ENCODE measurements at places on chromosomes 3 and 15.
A peak's percentile ranks its signal among the peaks of the same experiment; 100 is the strongest.

DNA sequence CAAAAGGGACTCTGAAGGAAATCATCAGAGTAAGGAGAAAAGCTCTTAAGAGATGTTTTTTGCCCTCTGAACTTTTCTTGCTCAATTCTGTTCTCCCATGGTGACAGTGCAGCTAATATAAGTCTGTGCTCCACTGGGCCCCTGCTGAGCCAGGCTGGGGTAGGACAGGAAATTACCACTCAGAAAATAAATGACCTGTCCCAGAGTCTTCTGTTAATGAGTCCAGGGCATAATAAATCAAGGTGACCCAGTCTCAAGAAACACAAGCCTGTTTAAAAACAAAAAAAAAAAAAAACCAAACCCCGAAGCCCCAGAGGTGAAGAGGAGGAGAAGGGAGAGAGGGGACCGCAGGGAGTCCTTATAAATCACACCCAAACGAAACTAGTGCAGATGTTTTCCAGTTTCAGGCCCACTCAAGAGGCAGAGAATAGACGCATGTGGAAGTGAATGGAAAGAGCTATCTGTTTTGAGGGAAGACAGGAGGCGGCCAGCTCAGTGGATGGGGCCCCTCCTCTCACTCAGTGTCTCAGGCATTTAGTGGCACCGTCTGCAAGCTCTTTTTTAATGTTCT, 59.8 kb upstream of the BOC start:
- no peak for DNase-seq

DNA sequence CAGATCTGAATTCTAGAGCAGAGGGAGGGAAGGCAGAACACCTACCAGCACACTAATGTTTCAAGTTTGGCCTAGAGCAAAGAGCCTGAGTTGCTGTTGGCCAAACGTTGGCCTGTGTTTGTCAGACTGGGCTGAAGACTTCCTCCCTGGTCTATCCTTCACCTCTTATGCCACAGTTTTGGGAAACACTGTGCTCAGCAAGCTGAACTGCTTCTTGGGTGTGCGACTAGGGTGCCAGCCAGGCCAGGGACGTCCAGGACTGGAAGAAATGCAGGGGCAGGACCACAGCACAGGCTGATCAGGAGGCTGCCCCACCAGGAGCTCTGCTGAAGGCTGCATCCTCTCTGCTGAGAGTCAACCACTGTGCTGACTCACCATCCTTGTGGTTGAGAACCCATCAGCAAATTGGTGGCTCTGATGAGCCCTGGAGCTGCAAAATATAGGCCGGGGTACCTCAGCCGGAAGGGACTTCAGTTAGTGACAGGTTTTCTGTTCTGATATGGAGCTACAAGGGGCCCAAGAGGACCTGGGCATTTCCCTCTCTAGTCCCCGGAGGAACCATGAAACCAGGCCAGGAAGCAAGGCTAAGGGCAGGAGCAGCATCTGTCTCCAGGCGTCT, 131.6 kb upstream of the RASGRP1 start:
- no peak for DNase-seq

- DNase-seq: no peak
Observed at GRCh38 chr3:98048586-98048985, 13.5 kb upstream of the GABRR3 start.

DNA sequence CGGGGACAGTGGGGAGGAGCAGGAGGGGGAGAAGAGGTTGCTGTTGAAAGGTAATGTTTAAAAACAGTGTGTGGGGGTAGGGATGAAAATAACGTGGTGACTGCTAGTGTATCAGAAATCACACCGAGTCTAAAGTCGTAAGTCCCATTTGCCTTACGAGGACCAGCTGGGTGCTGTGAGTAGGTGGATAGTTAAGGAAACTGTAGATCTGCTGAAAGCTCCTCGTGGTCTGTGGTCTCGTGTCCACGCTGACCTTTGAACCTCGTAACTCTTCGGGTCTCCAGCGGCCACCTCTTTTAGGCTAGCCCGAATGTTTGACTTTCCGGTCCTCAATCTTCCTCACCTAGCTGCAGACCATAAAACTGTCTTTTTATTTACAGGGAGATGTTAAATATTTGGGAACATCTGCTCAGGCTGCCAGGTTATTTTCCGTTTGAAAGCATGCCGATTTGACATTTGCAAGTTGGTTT, 29.3 kb upstream of the ST3GAL6 start:
- DNase-seq: no peak

GRCh38 chr3:143331350-143331749, 211.8 kb downstream of the CHST2 start:
- no peak for DNase-seq

DNA sequence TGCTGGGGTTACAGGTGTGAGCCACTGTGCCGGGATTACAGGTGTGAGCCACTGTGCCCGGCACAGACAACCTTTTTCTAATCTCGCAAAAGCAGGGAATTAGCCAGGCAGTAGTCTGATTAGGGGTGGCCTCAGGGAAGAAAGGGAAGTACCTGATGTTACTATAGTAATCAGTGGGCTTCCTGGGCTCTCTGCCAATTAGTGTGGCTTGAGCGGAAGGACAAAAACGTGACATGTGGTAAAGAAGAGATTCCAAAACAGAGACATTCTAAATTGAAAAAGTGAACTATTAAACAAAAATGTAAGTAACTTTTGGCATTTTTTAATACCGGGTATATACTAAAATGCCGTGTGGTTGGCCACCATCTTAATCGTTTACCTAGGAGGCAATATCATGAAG, 48.1 kb downstream of the CFAP20DC start:
- DNase-seq: no peak

DNA sequence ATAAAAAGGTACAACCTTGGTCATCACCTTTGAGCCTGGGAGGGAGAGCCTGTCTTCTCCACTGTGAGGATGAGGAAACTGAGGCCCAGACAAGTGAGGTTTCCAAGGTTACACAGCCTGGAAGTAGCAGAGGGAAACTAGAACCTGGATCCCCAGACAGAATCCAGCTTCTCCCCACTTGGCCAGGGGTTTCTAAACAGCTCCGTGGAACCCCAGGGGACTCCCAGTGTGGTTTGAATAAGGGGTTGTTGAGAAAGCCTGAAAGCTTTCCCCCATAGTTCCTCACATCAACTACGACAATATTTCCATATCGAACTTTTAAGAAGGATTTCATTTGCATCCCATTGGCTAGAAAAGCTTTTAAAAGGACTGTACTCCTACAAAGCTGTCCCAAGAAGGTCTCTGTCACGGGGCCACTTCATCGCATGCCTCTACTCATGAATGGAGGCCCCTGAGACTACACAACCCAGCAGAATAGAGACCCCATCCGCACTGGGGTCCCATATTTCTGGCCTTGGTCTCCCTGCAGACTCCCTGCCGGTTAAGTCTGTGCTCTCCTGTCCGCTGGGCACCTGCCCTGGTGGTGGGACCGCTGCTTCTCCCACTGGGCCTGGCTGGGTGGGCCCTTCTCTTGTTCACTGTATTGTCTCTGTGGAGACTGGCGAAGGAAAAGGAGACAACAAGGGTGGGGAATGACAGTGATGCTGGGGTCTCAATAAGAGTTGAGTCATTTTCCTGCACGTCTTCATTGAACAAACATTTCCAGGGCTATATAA, 178.5 kb downstream of the SMAD6 start:
- no peak for DNase-seq

DNA sequence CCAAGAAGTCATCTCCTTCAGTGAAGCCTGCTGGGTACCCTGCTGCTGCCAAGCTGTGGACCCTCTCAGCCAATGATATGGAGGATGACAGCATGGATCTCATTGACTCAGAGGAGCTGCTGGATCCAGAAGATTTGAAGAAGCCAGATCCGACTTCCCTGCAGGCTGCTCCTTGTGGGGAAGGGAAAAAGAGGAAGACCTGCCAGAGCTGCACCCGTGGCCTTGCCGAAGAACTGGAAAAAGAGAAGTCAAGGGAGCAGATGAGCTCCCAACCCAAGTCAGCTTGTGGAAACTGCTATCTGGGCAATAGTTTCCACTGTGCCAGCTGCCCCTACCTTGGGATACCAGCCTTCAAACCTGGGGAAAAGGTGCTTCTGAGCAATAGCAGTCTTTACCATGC, 13.7 kb upstream of the ANP32A start:
- no peak for DNase-seq

DNA sequence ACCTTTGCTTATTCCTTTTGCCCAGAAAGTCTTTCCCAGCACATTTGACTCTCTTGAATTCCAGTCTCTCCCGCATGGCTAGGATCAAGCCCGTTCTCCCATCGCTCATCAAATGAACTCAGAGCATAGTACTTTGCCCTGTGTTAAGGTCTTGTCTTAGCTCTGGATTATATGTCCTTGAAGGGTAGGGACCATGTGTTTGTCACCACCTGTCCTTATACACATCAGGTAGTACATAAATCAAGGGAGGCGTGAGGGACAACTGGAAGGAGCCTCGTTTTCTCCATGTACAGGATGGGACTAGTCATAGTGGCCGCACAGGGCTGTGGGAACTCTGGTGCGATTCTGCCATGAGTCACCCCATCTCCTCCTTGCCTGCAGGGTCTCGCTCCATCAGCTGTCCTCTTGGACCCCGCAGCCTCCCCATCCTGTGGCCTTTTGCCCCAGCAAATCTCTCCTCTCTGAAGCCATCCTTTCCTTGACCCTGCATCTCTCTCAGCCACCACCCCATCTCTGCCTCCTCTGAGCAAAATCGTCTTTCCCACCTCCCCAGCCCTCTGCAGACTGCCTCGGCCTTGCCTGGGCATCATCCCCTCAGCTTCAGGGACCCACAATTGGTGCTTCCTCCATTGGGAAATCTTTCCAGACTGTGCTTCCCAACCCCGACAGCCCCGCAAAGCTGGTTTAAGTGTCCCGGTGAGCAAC, 33.4 kb upstream of the RAB6B start:
- DNase-seq: no peak

- no peak for DNase-seq
Observed at GRCh38 chr3:186368176-186368575, 6.1 kb upstream of the DGKG start.

- DNase-seq: no peak
Observed at GRCh38 chr3:185843126-185843525, 18.3 kb upstream of the IGF2BP2 start.

- DNase-seq: no peak
Observed at GRCh38 chr15:74792227-74793016, 10.5 kb downstream of the CSK start.

DNA sequence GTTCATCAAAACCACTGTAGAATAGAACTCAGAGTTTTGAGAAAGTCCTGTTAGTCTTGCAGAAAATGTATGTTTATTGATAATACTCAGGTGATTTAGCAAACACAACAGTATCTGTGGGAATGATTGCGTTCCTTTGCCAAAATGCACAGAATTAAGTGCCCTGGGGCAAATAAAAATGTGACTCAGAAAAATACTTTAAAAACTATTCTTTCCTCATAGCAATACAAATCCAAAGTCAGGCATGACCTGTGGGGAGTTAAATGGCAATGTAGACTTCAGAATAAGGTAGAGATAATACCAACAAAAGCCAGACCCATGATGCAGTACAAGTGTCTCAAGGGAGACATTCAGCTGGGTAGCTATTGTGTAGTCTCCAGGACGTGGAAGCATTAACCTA, 72.3 kb upstream of the SNTN start:
- DNase-seq: no peak

DNA sequence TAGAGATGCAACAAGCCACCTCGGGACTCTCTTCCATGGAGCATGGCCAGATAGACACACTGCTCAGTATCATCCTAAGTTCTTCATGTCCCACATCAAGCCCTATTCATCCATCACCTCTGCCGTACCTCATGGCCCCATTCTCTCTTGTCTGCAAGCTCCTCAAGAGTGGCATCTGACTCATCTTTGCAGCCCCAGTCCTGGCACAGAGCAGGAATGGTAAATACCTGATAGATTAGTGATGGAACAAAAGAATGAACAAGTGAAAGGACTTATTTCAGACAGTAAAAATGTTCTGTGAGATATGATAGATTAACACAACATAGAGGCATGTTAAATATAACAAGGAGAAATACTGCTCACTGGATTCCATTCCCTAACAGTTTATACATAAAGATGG, 176.4 kb downstream of the ISL2 start:
- DNase-seq: no peak

GRCh38 chr3:52401021-52401420, 43.9 kb downstream of the SEMA3G start:
- no peak for DNase-seq

DNA sequence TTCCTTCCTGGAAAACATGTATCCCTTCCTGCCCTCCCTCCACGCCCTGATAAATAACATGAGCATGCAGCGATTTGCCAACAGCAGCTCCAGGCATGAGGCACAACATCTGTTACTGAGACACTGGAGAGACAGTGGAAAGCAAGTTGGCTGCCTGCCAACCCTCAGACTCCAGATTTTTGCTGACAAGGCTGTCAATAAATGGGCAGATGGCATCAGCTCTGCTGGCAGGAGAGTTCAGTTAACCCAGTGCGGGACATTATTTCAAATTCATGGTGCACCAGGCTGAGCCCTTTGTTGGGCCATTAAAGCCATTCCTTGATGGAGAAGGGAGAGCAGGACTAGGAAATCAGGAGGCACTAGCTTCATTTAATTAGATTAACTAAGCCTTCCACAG, 293.3 kb downstream of the MEX3B start:
- peak; percentile 34 for DNase-seq

GRCh38 chr15:101444807-101445508, 44.5 kb downstream of the PCSK6 start:
- no peak for DNase-seq

GRCh38 chr15:66040211-66040892, 171.1 kb downstream of the RAB11A start:
- no peak for DNase-seq

DNA sequence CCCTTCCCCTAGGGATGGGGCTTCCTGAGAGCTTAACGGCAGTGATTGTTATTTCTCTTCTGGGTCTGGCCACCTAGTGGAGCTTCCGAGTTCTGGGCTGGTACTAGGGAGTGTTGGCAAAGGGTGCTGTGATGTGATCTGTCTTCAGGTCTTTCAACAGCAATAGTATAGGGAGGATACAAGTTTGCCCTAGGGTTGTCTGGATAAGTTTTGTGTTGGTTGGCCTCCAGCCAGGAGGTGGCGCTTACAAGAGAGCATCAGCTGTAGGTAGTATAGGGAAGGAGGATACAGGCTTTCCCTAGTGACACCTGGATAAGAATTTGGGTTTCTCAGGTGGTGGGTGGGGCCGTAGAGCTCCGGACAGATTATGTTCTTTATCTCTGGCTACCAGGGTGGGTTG, 19.2 kb upstream of the CPOX start:
- DNase-seq: no peak

DNA sequence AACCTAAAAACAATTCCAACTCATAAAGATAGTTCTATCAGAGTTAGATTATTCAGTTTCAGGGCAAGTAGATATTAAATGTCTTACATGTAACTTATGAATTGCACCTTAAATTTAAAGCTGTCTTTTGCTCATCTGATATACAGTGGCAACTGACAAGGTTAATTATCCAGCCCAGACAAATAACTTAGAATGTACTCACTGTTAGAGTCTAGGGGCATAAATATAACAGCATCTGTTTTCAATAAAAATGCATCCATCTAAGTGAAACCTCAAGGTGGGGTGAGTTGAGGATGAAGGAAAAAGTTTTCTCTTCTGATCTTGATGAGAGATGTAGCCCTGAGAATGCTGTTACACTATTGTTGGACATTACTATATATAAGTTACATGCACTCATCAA, 112.6 kb downstream of the FBN1 start:
- no peak for DNase-seq

GRCh38 chr15:64187396-64188191, 24.8 kb upstream of the PPIB start:
- DNase-seq: no peak

- no peak for DNase-seq
Observed at GRCh38 chr3:176757429-176757828, 439.9 kb downstream of the TBL1XR1 start.
